GM19239 (cell line): ENCODE measurements at places on chromosomes 3 and 15.

GRCh38 chr15:77865701-77866100 is 211.8 kb downstream of the TBC1D2B start:
- DNase-seq = no peak

DNA sequence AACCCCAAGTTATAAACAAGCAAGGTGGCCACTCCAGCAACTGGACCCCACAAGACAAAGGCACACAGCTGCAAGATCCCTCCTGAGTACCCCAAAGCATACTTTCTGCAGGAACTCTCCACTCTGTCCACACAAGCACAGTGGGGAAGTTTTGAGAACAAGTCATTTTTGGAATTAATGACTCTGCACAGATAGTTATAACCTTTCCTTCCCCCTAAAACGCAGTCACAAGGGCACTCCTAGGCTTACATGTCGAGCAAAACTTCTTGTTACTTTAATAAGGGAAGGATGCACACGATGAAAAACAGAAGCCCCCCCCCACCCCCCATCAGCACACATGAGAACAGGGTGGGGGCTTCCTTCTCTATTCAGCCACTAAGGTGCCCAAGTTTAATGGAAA is 1.2 kb downstream of the STIMATE start:
- DNase-seq = no peak

DNA sequence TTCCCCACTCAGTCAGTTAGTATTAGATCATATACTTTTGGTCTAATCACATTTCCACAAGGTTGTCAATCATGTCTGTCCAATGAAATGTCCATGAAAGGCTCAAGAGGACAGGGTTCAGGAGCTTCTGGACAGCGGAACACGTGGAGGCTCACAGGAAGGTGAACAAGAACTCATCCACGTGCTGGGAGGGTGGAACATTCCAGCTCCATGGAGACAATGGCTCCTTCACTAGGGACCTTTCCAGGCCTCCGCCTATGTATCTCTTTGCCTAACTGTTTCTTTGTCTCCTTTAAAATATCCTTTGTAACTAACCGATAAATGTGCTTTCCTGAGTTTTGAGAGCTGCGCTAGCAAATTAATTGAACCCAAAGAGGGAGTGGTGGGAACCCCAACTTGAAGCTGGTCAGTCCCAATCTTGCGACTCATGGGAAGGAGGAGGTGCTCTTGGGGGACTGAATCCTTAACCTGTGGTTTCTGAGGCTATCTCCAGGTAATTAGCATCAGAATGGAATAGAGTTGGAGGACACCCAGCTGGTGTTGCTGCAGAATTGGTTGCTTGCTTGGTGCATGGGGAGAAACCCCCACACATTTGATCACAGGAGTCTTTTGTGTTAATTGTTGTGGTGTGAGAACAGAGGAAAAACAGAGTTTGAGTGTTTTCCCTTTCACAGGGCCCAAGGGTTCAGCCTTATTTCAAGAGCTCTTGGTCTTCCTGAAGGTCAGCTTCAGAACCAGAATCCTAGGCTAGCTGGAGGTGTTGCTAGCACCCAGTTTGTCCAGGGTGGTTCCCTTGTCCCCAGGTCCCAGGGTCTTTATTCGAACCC is 3.0 kb upstream of the TKT start:
- no peak for DNase-seq

GRCh38 chr3:194272861-194273742 is 78.0 kb downstream of the CPN2 start:
- DNase-seq = no peak

- no peak for DNase-seq
Observed at GRCh38 chr15:62758126-62758951, 284.2 kb upstream of the TPM1 start.

DNA sequence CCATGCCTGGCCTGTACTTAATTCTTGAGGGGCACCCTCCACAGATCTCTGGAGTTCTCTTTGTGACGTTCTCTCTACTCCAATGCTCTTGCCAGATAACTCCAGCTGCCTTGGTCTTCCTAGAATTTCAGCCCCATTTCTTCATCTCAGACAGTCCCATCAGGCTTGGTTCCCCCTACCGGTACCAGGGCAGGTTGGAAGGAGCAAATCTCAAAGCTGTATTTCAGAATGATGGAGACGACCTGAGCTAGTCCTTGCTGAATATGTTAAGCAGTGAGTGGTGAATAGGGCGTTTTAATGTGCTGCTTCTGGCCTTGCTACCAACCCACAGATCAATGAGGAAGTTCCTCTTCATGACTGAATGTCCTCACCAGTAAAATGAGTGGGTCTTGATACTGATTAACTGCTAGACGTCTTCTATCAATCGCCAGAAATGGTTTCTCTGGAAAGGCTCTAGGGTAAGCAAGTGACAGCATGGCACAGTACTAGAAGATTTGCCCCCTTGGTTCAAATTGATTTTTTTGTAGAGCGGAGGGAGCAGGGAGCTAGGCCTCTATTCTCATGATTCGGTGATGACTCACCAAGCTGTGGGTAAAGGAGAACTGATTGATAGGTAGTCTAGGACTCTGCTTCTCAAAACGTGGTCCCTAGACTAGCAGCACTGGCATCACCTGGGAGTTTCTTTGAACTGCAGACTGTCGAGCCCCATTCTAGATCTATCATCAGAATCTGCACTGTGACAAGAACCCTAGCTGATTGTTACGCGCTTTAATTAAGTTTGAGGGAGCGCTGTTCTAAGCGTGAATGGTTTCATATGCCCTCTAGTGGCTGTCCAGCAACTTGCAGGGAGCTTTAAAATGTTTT is 67.8 kb downstream of the UBP1 start:
- DNase-seq = peak; percentile 22
